Stimulated activated CD8-positive, alpha-beta memory T cell treated with anti-CD3 and anti-CD28 coated beads, Interleukin-4, amount 100 ng/mL, for 4 hours (primary cell): ENCODE measurements at places on chromosomes 5 and 9.

GRCh38 chr9:37916471-37917312 is 12.8 kb upstream of the SLC25A51 start:
- DNase-seq: no peak

GRCh38 chr5:89147031-89147430 is 264.0 kb upstream of the MEF2C start:
- DNase-seq: no peak

- no peak for DNase-seq
Observed at GRCh38 chr5:17118631-17119030, 98.8 kb upstream of the BASP1 start.

GRCh38 chr9:78023003-78023741 is 8.4 kb downstream of the GNAQ start:
- DNase-seq: no peak

- DNase-seq: no peak
Observed at GRCh38 chr5:163912046-163912445, 406.6 kb downstream of the MAT2B start.

DNA sequence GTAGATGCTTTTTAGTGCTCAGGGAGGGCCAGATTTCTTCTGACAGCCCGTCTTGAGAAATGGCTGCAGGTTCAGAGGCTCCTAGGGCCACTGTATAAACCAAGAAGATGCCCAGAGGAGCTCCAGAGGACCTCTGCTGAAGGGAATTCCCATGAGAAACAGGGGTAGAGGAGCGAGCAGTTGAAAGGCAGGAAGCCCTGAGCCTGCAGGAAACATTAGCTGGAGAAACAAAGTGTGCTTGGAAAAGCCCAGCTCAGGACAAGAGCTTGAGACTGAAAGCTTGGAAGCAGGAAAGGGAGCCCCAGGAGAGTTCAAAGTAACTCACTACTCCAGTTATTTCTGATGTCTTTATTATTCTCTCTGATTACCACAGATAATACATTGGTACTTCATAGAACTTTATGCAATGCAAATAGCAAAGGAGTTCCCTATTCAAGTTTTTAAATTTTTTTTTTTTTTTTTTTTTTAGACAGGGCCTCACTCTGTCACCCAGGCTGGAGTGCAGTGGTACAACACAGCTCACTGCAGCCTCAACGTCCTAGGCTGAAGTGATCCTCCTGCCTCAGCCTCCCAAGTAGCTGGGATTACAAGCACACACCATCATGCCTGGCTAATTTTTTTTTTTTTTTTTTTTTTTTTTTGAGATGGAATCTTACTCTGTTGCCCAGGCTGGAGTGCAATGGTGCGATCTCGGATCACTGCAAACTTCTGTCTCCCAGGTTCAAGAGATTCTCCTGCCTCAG is 16.5 kb downstream of the HBEGF start:
- DNase-seq: no peak

DNA sequence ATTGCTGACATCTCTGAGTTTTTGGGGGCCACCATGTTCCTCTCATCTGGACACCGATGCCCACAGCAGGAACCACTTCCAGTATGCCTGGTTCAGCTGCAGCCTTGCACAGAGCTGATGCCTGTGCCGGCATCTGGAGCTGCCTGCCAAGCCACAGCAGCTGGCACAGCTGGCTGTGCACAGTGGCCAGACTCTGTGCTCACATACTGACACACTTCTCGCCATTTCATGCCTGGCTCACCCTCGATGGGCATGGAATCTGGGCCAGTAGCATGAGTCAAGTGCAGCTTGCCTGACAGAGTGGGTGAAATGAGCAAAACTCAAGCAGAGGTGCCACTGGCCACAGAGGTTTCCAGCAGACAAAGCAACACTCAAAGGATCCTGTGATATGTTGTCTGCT is 863.4 kb downstream of the DNAH5 start:
- no peak for DNase-seq

- DNase-seq: no peak
Observed at GRCh38 chr5:124669956-124670721, 76.3 kb downstream of the ZNF608 start.
